ENCODE measurements at places on chromosomes 2 and 18.

DNA sequence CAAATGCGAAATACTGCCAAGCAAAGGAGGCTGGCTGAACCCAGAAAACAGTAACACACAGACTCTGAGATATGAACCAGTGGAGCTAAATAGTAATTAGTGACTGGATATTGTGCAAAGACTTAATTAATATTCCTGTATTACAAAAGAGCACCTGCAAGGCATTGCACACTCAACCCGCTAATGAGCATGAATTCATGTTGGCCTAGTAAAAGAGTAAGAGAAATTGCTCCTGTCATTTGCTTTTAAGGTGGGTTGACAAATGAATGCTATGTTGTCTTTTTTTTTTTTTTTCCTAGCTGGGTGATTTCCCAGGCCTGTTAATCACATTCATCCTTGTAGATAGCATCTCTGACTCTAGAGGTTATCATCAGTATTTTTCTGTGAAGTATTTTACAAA, 87.0 kb upstream of the CERS6 start:
- DNase-seq: no peak

- no peak for DNase-seq
Measured at GRCh38 chr2:27911458-27912210, 21.1 kb downstream of the BABAM2 start.

DNA sequence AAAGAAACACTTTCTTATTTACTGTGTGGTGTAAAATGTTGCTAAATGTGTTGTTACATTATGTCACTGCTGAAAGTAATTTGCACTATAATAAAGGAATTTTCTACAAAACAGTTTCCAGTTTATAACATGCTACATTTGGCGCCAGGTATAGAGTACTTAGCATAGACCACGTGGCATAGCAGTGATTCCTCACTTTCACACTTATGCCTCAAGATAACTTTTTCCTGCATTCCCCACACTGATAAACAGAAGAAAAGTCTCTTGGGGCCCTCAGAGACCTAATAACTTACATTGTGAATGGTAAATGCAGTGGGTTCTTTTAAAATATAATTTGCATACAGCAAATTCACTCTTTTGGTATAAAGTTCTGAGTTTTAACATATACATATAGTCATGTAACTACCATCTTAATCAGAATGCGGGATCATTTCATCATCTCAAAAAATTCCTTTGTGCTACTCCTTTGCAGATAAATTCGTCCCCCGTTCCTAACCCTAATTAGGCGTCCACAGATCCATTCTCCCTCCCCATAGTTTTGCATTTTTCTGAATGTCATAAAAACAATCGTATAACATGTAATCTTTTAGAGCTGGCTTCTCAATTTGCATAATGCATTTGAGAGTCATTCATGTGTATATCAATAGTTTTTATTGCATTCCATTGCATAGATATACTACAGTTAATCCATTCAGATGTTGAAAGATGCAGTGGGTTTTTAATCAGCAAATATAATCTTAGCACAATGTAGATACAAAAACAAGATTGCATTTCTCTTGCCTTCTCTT, 7.5 kb downstream of the LGALSL start:
- DNase-seq: no peak

- DNase-seq: peak; percentile 67
Measured at GRCh38 chr2:46364797-46365457, 67.7 kb downstream of the EPAS1 start.

DNA sequence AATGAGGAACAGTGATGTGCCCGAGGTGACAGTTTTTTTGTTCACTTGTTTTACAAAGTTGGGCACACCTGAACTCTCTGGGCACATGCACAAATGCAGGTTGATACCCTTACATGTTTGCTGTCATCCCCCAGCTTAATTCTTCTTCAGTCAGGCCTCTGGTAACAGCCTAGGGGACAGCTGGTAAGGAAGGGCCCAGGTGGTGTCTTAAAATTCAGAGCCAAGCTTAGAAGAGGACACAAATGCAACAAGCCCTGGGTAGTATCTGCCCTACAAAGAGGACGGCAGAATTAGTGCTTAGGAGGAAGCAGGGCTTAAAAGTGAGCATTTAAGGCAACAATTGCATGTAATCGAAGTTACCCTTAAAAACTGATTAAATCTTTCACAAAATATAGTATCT, 171.9 kb upstream of the ACAA2 start:
- DNase-seq: no peak

DNA sequence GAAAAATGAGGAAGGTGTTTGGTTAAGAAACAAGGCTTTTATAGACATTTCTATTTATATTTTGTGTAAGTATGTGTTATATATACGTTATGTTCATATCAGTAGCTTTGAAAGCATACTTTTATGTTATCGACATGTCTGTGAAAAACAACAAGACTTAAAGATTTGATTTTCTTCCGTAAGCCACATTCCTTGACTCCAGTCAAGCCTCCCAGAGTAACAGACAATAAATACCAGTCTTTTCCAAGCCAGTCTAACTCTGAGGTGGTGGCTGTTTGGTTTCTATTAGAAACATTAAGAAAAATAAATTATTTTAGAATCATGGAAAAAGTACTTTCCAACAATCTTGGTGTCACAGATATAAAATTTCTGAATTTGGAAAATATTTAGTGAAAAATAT, 16.3 kb upstream of the ITGAV start:
- no peak for DNase-seq

- no peak for DNase-seq
Measured at GRCh38 chr18:68940754-68941153, 142.9 kb downstream of the CCDC102B start.

GRCh38 chr2:177592945-177593344, 200.4 kb downstream of the AGPS start:
- no peak for DNase-seq

- no peak for DNase-seq
Measured at GRCh38 chr2:185279999-185280398, 458.6 kb upstream of the FSIP2 start.

DNA sequence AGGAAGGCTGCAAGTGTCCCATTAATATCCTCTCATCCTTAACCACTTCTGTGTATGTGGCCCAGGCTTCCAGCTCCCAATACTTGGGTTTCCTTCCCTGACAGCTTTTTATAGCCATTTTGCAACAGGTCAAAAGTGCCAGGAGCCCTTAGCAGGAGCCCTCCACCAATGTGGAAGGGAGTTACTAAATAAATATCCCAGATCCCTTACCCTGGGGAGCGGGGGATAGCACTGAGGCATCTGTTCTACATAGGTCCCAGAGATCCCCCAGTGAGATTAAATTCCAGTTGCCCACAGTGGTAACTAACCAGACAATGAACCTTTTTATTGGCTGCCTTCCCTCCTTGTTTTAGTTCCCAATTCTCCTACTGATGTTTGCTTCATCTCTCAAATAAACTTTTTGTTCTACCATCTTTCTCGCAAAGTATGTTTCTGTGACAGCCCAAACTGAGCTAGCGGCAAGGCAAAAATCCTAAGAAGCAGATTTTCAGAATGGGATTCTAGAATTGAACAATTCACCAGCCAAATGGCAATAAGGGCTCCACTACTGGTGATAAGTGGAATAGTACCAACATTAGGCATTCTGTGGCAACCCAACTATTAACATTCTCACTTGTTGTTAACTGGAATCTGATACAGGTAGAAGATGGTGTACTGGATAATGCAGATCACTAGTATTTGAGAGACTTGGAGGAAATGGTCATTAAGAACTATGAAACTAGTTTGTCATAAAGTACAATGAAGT, 83.9 kb upstream of the MAPRE2 start:
- no peak for DNase-seq

GRCh38 chr18:6781796-6782195, 52.3 kb downstream of the ARHGAP28 start:
- peak; percentile 62 for DNase-seq

- DNase-seq: no peak
Measured at GRCh38 chr18:48304906-48305693, 104.1 kb downstream of the ZBTB7C start.

GRCh38 chr2:241871538-241872312, 2.2 kb downstream of the RTP5 start:
- no peak for DNase-seq

- DNase-seq: no peak
Measured at GRCh38 chr2:3182848-3183247, 194.8 kb downstream of the EIPR1 start.

DNA sequence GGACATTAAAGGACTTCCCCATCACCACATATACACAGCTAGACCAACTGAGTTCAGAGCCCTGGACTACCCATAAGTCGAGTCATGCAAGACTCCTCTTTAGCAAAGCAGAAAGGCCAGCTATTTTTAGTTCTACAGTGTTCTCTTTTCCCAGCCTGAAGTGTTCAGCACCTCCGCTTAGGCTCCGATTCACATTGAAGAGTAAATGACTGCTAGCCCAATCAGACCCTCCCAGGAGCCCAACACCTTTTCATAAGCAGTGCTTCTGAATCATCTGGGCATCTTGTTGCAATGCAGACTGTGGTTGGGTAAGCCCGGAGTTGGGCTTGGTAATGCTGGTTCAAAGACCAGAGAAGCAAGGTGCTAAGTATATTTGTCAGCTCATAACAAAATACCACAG, 138.6 kb upstream of the MSH6 start:
- no peak for DNase-seq

DNA sequence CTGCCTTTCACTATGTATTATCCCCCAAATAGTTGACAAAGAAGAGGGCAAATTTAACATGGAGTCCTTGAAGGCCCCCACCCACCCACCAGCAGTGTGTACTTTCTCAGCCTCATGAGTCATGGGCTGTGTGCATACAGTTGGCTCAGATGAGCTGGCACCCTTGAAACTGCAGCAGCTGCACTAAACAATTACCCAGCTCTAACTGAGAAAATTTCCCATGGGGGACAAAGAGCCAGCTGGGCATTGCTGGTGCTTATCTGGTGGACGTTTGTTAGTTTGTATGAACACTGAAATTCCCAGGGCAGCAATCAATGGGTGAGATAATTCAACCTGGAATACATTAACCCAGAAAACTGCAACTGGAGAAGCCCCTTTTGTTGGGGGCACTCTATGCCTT, 131.7 kb downstream of the GCA start:
- no peak for DNase-seq

- peak; percentile 89 for DNase-seq
Measured at GRCh38 chr2:160294339-160294803, 94.3 kb upstream of the ITGB6 start.

DNA sequence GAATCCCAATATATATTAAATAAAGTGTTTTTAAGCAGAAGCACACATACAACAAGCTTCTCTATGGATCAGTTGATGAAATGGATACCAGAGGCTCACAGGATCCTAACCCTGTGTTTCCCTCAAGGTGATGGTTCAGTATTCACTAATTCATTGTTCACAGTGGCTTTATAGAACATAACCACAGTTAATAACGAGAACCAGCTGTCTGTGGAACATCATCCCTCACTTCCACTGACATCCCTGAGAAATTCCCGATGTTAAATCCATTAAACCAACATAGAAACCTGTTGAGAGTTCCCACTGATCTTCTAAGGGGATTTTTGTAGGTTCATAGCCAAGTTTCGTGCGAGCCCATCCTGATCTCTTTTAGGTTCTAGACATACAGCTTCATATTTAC, 29.0 kb downstream of the CCDC195 start:
- DNase-seq: no peak

- DNase-seq: peak; percentile 66
Measured at GRCh38 chr18:62183578-62184195, 3.2 kb downstream of the PIGN start.

- DNase-seq: no peak
Measured at GRCh38 chr18:46668694-46669093, 11.7 kb upstream of the LOXHD1 start.

DNA sequence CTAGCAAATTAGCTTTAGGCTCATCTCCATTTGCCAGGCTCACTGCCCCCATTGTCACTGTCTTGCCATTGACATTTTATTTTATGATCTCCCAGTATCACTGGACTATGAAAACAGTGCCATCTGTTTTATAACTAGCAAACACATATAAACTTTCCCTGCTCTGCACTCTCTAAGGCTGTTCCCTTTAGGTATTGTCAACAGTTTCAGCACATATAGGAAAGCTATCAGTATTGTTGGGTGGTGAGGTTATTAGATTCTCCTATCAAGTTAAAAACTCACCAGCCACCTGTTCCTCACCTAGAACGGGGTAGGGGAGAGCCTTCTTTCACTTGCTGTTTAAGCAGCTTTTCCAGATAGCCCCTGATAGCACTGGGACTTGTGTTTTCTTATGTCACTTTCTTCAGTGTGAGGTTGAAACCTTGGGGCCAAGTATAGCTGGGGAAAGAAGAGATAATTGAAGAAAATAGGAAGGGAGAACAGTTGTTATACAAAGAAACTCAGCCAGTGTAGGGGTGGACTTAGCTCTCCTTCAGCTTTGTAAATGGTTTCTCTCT, 32.5 kb downstream of the CFLAR start:
- no peak for DNase-seq

DNA sequence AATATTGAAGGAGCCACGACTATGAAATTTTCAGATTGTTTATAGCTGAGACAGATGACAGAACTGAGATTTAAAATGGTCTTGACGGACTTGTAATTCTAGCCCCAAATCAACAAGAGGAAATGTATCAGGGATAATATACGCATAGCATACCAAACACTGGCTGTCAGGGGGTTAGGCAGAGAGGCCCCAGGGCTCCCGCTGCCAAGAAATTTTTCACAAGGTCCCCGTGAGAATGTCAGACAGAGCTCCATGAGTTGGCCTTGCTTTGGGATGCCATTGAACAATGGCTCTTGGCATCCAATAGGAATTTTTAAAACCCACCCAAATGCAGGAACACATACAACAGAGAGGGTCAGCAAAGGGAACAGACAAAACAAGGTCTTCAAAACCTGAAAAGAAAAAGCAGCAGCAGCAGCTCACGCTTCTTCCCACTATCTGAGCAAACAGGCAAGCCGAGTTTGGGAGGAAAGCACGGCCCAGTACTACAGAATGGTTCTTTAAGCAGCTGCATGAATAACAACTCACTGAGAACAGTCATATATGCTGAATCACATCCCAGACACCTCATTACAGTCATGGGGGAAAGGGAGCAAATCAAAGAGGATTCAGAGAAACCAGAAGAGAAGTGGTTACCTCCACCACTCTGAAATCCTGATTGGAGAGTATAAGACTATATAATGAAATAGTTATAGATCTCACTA, 445.6 kb downstream of the RND3 start:
- peak; percentile 89 for DNase-seq

DNA sequence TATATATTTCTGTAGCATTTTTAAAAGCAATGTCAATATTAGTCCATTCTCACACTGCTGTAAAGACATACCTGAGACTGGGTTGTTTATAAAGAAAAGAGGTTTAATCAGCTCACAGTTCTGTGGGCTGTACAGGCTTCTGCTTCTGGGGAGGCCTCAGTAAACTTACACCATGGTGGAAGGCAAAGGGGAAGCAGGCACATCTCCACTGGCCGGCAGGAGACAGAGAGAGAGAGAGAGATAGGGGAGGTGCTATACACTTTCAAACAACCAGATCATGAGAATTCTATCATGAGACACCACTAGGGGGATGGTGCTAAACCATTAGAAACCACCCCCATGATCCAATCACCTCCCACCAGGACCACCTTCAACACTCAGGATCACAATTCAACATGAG, 43.1 kb downstream of the CHMP3 start:
- peak; percentile 31 for DNase-seq

DNA sequence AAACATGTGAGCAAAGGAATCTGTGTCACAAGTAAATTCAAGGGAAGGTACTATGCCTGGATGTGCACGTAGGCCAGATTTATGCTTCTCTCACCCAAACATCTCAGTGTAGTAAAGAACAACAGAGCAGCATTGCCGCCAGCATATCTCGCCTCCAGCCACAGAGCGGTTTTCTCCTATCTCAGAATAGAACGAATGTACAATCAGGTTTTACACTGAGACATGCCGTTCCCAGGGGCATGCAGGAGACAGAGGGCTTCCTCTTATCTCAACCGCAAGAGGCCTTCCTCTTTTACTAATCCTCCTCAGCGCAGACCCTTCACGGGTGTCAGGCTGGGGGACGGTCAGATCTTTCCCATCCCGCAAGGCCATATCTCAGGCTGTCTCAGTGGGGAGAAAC, 175.3 kb downstream of the RPIA start:
- DNase-seq: no peak

Data from lung (tissue), 17 donors.